Neural progenitor cell (in vitro differentiated cells): ENCODE measurements at places on chromosomes 12 and 14. TPM values are rescaled to one million over a fixed set of nuclear protein-coding genes. Genes with fewer than 3 reads are reported as not detected.
A peak's percentile ranks its signal among the peaks of the same experiment; 100 is the strongest.

Gene AKT1
- total RNA-seq = 67.2 and 92.4 TPM in 2 replicates

GRCh38 chr12:110223777-110224378 is 57.2 kb upstream of the ATP2A2 start:
- DNase-seq = no peak
- H3K36me3 ChIP-seq = no peaks in the 10 kb centered on the region
- peak overlapping the region; percentile 2 for H3K27ac ChIP-seq
- no peak overlapping the region for H3K4me3 ChIP-seq
- H3K4me1 ChIP-seq = peaks cover 1% of the 10 kb centered on the region

DNA sequence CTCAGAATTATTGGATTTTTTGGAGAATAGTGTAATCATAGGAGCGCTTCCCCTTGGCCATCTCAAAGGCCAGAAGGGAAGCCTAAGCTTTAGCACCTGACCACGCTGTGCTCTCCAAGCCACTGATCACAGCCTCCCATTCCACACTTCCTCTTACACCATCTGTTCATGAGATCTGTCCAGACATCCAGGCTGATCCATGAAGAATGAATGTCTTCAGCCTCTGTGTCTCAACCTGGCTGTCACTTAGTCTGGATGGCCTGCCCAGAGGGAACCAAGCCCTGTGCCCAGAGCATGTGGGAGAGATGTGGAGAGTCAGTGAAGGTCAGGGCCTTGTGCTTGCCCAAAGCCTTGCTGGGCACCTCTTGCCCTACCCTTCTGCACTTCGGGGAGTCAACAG is 40.5 kb downstream of the TSPAN11 start:
- H3K4me3 ChIP-seq = no peak overlapping the region
- no peak overlapping the region for H3K27ac ChIP-seq
- no peaks in the 10 kb centered on the region for H3K27me3 ChIP-seq
- no peaks in the 10 kb centered on the region for H3K36me3 ChIP-seq
- H3K4me1 ChIP-seq = peaks cover 3% of the 10 kb centered on the region
- no peak for DNase-seq

- H3K36me3 ChIP-seq = no peaks in the 10 kb centered on the region
- no peak overlapping the region for H3K27ac ChIP-seq
- DNase-seq = no peak
- no peak overlapping the region for H3K4me3 ChIP-seq
- H3K4me1 ChIP-seq = no peaks in the 10 kb centered on the region
These were observed 1065.0 kb downstream of the LRFN5 start for GRCh38 chr14:42671636-42672035.

DNA sequence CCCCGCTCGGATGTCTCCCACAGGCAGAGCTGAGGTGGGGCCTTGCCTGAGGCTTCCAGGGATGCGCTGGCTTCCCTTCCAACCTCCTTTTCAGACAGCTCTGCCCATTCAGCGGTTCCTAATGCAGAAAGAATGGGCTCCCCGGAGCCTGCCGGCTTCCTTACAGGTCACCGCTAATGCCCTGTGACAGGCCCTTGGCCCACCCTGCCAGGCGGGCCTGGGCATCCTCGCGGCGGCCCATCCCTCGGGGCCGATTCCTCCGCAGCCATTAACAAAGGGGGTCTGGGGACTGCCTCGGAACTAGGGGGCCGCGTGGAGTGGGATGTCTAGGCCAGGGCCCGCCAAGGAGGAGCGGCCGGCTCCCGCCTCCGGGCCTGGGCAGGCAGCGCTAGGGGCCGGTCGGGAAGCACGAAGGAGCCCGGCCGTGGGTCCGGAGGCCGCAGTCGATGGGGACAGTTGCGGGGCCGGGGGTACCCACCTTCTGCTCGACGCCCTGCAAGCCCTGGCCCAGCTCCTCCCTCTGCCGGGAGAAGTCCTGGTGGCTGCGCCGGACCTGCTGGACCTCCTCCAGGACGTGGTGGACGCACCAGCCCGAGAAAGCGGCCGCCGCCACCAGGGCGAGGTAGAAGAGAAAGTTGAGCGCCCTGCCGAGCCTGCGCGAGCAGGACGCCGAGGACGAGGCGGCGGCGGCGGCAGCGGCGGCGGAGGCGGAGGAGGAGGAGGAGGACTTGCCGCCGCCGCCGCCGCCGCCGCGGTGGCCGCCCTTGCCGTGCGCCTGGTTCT is 738 bp downstream of the CKAP4 start:
- H3K36me3 ChIP-seq = no peaks in the 10 kb centered on the region
- peak; percentile 93 for DNase-seq
- H3K27ac ChIP-seq = peak overlapping the region; percentile 49
- H3K27me3 ChIP-seq = peaks cover 10% of the 10 kb centered on the region
- peaks cover 22% of the 10 kb centered on the region for H3K4me1 ChIP-seq
- H3K4me3 ChIP-seq = peak overlapping the region; percentile 81
